AG04449 (cell line): ENCODE measurements at places on chromosomes 7 and 10.

DNA sequence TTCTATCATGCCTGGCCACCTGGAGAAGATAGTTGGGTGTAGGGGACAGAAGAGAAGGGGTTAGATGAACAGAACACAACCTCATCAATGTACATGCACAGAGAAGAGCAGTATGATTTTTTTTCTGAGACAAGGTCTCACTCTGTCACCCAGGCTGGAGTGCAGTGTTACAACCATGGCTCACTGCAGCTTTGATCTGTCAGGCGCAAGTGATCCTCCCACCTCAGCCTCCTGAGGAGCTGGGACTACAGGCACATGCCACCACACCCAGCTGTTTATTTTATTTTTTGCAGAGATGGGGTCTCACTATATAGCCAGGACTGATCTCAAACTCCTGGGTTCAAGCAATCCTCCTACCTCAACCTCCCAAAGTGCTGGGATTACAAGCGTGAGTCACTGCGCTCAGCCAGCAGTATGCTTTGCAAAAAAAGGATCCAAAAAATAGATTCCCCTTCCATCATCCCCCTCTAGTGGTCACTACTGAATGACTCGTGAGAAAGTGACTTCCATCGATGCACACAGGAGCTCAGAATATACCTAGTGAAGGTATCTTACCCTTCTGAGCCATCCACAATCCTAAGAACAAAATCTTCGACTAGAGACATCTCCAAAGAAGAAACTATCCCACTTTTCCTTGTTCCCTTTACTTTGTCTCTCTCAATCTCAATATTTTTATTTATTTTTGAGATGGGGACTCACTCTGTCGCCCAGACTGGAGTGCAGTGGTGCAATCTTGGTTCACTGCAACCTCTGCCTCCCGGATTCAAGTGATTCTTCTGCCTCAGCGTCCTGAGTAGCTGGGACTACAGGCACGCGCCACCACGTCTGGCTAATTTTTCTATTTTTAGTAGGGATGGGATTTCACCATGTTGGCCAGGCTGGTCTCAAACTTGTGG is 21.0 kb downstream of the ZCWPW1 start:
- DNase-seq, result no peak

- peak; percentile 23 for DNase-seq
These were observed 371.7 kb upstream of the NRP1 start for GRCh38 chr10:33706191-33706590.

DNA sequence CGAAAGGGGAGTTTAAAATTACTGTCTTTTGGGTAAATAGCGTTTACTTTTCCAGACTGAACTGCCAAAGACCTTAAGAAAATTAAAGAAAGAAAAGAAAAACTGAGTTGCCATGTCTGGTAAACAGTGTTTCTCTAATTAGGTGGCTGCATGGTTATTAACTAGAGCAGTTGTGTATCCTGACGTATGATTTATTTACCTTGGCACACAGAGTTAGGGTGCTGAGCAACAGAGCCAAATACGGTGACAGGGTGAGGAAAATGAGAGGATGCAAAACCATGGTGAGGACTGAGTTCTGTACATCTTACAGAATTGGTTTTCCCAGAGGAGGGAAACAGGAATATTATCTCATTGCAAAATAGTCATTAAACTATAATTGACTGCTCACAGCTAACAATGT is 546.4 kb upstream of the FZD8 start:
- no peak for DNase-seq

- no peak for DNase-seq
These were observed 1.2 kb upstream of the LSM8 start for GRCh38 chr7:118182593-118183427.

DNA sequence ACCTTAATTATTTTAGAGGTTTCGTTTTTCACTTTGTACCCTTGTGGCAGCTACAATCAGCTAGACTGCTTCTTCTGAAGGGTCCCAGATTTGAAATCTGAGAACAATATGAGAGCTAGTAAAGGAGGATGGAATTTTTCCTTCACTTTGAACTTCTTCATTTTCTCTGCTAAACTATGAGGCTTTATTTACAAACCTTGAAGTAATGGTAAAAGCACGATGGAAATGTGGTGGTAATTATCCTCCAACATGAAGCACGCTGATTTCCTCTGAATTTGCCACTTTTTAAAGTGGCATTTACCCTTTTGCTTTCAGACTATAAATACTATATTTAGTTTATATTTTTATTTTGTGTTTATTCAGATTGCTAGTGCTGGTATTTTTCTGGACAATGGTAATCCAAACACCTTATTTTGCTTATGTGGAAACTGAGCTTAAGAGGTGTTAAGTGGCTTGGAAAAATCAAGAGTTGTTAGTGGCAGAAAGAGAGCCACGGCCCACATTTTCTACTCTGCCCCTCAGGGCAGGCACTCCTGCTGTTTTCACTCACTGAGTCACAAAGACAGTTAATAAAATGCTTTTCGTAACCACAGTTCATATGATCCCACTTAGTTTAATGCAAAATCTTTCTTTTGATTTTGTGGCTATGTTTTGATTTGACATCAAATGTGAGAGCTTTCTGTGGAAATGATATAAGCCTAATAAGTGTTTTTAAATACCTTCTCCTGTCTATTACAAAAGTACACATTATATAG is 2.7 kb downstream of the SSMEM1 start:
- DNase-seq, result no peak

DNA sequence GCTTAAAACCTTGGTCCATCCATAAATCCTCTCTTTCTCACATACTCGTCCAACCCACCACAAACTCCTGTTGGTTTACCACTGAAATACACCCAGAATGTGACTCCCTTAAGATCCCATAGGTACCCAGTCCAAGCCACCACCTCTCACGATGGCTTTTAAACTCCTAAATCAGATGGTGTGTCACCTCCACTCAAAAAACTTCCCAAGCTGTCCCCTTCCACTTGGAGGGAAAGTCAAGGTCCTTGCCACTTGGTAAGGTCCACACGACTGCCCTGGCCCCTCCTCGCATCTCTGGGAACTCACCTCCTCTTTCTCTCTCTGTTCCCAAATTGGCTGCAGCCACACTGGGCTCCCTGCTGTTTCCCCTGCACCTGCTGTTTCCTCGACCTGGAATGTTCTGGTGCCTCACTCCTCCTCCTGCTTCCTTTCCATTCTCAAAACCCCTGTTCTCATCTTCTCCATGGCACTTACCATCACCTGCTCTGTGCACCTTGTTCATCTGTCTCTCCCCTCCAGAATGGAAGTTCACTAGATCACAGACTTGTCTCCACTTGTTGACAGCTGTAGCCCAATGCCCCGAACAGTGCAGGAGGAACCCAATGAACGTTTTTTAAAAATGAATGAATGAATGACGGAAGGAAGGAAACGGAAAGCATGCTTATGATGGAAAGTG is 23.0 kb downstream of the ZFAND2A start:
- DNase-seq, result no peak

GRCh38 chr10:55024713-55025112 is 223.7 kb upstream of the PCDH15 start:
- no peak for DNase-seq

- DNase-seq, result no peak
These were observed 97.9 kb upstream of the TMEM72 start for GRCh38 chr10:44813201-44813600.

- DNase-seq, result no peak
These were observed 30.5 kb upstream of the DDX50 start for GRCh38 chr10:68870545-68871104.

DNA sequence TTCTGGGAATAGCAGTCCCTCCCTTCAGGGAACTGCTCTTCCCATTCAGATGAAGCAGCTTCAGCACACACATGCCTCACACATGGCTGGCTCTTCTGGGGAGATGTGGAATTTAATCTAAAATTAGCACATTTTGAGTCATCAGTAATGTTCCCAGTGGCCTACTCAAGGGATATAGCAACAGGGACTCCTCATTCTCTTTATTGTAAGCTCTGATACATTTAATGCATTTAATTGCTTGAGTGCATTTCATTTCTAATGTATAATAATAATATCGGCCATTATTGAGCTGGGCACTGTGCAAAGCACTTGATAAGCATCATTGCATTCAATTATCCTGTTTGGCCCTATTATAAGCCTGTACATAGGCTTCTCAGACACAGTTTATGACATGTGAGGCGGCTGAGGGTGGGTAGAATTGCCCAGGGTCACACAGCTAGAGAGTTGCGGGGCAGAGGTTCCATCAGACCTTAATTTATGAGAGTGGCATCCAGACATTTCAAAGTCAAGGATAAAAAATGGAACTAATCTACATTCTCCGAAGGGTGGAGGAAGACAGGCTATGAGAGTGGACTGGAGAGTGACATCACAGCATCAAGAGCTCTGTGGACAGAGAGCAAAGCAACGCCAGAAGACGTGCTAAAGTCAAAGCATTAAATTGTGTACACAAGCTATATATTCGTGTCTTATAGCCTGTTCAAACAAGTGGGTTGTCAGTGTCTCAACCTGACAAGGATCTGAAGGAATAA is 76.8 kb downstream of the LANCL2 start:
- DNase-seq, result peak; percentile 57

GRCh38 chr10:28381903-28382347 is 79.1 kb upstream of the MPP7 start:
- DNase-seq, result peak; percentile 65

DNA sequence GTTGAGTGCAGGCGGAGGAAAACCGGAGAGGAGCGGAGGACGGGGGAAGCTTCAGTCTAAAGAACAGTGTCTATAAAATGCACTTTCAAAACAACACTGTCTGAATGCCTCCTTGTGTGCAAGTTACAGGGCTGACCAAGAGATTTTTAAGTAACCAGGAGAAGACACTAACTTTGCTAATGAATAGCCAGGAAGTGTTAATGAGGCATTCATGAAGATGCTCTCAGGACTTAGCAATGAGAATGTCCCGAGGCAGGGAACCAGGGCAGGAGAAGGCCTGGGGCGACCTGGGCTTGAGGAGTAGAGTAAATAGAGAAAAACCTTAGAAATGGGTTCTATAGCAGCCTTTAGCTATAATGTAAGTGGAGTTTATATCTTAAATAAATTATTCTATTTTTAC is 312.1 kb downstream of the SKIDA1 start:
- no peak for DNase-seq

DNA sequence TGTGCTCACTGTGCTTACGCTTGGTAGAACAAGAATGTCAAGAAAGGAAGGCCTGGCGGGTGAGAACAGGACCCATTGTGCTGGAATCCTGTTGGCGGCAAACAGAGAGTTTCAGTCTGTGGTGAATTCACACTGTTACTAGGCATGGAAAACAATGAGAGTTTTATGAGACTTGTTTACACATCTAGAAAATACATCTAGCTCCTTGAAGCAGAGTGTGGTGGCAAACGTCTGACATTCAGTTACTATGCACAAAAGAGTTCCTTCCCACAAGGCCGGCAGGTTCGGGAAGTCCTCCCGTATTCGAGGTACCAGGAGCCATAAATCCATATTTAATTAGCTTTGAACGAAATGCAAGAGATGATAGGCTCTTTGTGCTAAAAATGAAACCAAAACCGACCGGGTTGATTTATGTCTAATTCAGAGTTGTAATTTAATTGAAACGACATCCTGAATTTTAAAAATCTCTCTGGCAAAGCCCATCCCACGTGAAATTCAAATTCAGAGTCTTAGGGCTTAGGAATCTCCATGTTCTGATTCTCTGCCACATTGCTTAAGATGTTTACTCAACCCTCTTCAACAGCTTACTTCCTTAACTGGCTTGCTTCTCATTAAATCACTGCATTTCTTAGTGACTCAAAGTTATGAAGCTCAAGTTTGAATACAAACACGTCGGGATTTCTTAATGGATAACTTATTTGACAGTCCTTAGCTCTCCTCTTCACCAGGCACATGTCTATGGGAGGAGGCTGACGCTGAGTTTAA is 299.9 kb upstream of the PITRM1 start:
- DNase-seq, result peak; percentile 46

DNA sequence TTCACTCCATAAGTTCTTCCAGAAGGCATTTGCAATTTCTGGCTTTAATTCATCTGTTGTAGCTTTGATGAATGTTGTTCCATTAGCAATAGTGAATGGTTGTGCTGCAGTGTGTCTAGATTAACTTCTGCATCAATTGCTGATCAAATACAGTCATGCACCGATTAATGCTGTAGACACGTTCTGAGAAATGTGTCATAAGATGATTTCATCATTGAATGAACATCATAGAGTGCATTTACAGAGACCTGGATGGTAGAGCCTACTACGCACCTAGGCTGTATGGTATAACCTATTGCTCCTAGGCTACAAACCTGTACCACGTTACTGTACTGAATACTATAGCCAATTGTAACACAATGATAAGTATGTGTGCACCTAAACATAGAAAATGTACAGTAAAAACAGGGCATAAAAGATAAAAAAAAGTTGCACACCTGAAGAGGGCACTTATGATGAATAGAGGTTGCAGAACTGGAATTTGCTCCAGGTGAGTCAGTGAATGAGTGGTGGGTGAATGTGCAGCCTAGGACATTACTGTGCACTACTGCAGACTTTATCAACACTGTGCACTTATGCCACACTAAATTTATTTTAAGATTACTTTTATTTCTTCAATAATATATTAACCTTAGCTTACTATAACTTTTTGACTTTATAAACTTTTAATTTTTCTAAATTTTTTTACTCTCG is 170.7 kb downstream of the HERPUD2 start:
- DNase-seq, result no peak

DNA sequence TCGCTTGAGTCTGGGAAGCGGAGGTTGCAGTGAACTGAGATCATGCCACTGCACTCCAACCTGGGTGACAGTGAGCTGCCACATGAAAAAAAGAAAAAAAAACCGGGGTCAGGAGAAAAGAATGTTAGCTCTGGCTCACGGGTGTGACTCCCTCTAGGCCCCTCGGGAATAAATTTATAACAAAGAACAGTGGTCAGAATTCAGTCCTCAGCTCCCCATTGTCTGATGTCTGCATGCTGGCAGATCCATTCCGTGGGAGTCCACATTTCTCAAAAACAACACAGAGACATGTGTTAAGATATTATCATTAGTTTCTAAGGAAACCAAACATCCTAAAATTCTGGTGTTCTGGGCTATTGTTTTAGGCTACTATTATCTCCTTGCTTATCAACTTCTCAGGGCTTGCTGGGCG is 90.6 kb downstream of the MARCHF5 start:
- no peak for DNase-seq

- DNase-seq, result no peak
These were observed 81.0 kb downstream of the PPP1R3C start for GRCh38 chr10:91551856-91552255.

- peak; percentile 52 for DNase-seq
These were observed 33.4 kb downstream of the XPNPEP1 start for GRCh38 chr10:109889867-109890266.

DNA sequence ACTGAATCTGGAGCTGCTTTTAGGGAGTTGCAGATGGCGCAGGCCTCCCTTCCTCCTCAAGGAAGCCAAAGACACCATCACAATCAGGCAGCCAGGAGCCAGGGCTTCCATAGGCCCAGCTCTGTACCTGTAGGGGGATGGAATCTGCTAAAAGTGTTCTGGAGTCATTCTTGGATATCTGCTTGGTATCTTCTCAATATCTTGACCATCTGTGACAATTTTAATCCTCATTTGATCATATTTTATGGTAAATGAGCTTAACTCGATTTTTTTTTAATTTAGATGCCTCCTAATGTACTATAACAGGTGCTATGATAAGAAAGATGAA is 3.1 kb downstream of the ST7 start:
- no peak for DNase-seq

DNA sequence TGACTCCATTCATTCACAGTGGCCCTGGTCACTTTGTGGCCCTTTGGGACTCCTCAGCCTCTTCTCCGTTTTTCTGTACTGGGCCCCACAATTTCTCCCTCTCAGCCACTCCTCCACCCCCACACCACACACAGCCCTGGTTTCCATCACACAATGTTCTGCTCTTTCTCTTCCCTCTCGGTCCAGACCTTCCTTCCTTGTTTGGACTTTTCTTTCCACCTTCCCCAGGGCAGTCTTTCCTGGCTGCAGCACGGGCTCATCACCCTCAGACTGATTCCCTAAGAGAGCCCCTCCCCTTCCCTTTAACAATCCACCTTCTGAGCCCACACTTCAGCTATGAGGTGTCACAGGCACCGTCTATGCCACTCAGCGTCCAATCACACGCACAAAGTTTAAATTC is 25.7 kb downstream of the CPXM2 start:
- DNase-seq, result no peak
